ENCODE measurements at places on chromosomes 7 and 10.

DNA sequence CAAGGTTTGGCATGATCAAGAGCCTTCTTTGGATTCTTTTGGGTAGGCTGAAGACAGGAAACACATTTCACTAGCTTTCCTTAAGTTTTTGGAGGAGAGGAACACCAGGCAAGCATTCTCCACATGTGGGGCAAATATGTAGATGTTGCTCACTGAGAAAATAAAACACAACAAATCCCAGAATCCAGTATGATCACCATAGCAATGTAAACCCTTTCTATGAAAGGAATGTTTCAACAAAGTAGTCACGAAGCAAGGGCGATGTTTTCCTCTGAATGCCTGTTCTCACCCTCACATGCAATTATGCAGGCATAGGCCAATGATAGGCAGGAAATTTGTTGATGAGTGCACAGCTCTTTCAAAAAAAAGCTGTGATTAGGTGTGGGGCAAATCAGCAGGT is 20.5 kb upstream of the CEP41 start:
- H3K27ac ChIP-seq = no peak overlapping the region
- H3K36me3 ChIP-seq = peaks cover 16% of the 10 kb centered on the region
- no peaks in the 10 kb centered on the region for H3K4me1 ChIP-seq
- H3K4me3 ChIP-seq = no peak overlapping the region

DNA sequence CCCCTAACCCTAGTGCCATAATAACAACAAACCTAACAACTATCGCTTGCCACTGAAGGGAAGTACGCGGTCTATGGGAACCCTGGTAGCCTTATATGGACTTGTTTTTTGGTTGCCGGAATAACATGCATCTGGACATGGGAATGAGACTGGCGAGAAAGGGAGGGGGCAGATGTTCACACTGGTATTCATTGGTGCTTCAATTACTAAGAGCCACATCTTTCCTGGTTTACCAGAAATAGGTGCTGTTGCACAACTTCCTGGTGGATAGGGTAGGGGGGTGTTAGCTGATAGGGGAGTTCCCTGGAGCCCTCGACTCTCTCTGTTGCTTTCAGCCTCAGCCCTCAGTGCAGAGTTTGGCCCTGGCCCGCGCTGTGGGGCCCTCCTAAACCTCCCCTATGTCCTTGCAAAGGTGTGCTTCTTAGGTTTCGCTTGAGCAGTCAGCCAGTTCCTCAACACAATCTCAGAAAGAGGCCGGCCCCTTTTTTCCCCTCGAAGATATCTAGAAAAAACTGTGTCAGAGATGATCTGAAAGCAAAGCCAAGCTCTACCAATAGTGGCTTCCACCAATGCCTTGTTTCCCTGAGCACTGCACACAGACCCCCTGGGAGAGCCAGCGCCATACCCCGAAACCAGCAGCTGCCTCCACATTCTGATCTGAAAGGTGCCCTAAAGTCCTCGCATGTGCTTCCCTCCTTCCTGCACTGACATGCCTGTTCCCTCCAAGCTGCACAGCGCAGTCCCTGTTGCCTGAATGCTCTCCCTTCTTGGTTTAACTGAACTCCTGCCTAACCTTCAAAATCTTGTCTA is 13.5 kb downstream of the TBXAS1 start:
- H3K27ac ChIP-seq = no peak overlapping the region
- H3K27me3 ChIP-seq = no peaks in the 10 kb centered on the region
- no peak for DNase-seq
- no peaks in the 10 kb centered on the region for H3K36me3 ChIP-seq
- no peaks in the 10 kb centered on the region for H3K4me1 ChIP-seq

- DNase-seq = no peak
- H3K27ac ChIP-seq = no peak overlapping the region
- peaks cover 19% of the 10 kb centered on the region for H3K4me1 ChIP-seq
- H3K27me3 ChIP-seq = peaks cover 10% of the 10 kb centered on the region
- peaks cover 8% of the 10 kb centered on the region for H3K36me3 ChIP-seq
These were observed 33.7 kb downstream of the CHST12 start for GRCh38 chr7:2437136-2437535.

DNA sequence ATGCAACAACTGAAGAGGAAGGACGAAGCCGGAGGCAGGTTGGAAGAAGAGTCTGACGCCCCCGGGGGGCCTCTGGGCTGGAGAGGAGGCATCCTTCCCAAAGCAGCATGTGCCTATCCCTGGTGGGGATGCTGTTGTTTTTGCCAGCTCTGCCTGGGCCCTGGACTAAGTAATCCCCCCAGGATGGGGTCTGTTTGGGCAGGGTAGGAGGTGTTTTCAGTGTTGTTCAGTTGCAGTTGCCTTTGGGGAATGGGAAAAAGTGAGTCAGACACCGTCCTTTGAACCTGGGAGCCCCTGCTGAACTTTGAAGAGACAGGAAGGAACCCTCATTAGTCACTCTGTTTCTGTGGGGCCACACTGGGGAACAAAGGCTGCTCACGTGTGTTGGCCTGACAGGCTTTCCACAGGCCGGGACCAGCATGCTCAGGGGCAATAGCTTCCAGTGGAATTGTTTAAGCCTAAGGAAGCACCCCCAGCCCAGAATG is 35.2 kb upstream of the GDF10 start:
- peaks cover 20% of the 10 kb centered on the region for H3K4me1 ChIP-seq
- peaks cover 3% of the 10 kb centered on the region for H3K27me3 ChIP-seq
- no peak overlapping the region for H3K4me3 ChIP-seq
- no peak overlapping the region for H3K27ac ChIP-seq
- H3K36me3 ChIP-seq = no peaks in the 10 kb centered on the region
- DNase-seq = no peak

GRCh38 chr10:36808625-36809362 is 316.6 kb upstream of the ANKRD30A start:
- H3K27me3 ChIP-seq = no peaks in the 10 kb centered on the region
- H3K27ac ChIP-seq = no peak overlapping the region
- H3K4me1 ChIP-seq = no peaks in the 10 kb centered on the region
- H3K4me3 ChIP-seq = no peak overlapping the region
- no peaks in the 10 kb centered on the region for H3K36me3 ChIP-seq
- DNase-seq = no peak
